ENCODE measurements at places on chromosomes 11 and 22.
A peak's percentile ranks its signal among the peaks of the same experiment; 100 is the strongest.

- DNase-seq = no peak
These were observed 9.5 kb upstream of the LTO1 start for GRCh38 chr11:69684651-69685050.

GRCh38 chr11:7275133-7275532, 23.4 kb downstream of the SYT9 start:
- DNase-seq = no peak

GRCh38 chr11:95584589-95584988, 205.0 kb downstream of the FAM76B start:
- no peak for DNase-seq

GRCh38 chr11:92702037-92702804, 267.2 kb upstream of the MTNR1B start:
- DNase-seq = no peak

- DNase-seq = no peak
These were observed 7.6 kb upstream of the JHY start for GRCh38 chr11:122874991-122875390.

- peak; percentile 16 for DNase-seq
These were observed 7.3 kb downstream of the C11orf97 start for GRCh38 chr11:94519478-94520084.

DNA sequence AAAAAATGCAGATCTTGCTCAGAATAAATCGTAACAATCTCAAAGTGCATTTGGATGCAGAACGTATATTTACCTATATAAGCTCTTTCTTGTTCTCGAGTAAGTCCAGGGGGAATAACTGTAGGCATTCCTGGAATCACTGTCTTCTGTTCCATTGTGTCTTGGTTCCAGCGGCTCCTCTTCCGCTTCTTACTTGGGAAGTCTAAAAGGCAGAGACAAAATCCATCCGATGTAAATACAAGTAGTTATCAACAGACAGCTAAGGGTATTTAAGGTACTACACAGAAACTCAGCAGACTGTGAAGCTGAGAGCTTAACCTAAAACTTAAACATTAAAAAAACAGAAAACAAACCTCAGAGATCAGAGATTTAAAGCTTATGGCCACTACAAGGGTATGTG, 1.9 kb downstream of the SF1 start:
- DNase-seq = no peak

DNA sequence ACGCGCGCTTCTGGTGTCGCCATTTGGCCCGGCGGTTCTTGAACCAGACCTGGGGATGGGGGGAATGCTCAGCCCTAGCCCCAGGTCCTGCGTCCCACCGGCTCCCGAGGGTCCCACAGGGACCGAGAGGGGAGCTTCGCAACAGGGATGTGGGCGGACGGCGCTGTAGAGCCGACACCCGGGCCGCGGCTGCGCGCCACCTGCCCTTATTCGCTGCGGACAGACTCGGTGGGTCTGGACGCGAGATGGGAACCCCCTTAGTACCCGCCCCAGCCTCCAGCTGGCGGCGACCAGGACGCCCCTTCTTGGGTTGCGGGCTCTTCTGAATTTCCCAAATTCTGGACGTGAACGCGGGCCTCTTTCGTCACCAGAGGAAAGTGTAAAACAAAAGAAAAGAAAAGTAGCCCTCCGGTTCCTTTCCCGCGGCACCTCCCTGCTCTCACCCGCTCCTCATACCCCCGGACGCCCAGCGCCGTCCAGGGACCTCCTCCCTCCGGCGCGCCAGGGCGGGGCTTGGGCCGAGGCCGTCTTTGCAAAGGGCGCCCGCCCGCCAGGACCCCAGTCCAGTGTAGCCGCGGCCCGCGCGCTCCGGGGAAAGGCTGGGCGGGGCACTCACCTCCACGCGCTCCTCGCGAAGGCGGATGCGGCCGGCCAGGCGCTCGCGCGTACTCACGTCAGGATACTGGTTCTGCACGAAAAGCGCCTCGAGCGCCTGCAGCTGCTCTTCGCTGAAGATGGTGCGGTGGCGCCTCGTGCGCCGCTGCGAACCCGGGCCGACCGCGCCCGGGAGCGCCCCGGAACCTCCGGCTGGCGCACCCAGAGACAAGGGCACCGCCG, 827 bp downstream of the GSC2 start:
- no peak for DNase-seq

- DNase-seq = no peak
These were observed 133.8 kb upstream of the PITPNB start for GRCh38 chr22:28052825-28053269.

- no peak for DNase-seq
These were observed 2.9 kb downstream of the MYO7A start for GRCh38 chr11:77130763-77131513.

- no peak for DNase-seq
These were observed 85.5 kb downstream of the CDKN1C start for GRCh38 chr11:2799881-2800654.

DNA sequence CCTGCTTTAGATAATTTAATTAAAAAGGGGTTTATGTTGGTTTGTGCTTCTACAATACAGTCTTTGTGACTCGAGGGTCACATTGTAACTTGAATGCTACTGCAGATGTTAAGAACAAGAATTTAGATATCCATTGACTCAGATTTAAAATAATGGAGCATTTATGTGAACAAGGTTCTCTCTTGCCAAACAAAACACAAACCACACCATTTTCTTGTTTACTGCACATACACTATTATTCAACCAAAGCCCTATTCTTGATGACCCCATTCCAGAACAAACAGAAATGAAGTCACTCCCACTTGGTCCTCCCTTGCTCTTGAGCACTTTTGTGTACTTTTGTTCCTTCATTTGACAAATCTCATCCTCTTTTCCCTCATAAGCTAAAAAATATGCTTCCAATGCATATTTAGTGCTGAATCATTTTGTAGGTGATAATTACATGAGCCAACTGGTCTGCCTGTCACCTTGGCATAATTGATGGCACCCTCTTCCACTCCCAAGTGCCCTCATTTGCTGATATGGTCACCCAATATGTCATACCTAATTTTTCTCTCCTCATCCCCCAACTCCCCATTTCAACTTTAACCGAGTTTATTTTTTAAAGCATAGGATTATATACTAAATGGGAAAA, 2.8 kb downstream of the C11orf71 start:
- no peak for DNase-seq

DNA sequence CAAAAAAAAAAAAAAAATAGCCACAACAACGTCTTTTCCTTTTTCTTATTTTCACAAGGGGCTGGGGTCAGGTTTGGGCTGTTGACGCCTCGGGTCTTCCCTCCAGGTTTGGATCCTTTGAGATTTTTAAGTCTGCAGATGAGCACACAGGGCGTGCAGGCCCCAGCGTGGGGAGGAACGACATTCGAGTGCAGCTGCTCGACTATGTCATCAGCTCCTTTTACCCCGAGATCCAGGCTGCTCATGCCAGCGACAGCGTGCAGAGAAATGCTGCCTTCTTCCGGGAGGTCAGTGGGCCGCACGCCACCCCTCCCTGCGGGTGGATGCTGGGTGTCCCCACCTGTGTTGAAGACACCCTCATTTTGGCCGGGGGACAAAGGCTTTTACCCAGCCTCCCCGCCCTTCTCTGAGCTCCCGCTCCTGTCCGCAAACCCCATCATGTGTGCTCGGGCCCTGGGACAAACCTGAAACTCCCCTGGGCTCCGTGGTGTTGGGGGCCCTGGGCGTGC, 7.7 kb downstream of the SELENOO start:
- no peak for DNase-seq

DNA sequence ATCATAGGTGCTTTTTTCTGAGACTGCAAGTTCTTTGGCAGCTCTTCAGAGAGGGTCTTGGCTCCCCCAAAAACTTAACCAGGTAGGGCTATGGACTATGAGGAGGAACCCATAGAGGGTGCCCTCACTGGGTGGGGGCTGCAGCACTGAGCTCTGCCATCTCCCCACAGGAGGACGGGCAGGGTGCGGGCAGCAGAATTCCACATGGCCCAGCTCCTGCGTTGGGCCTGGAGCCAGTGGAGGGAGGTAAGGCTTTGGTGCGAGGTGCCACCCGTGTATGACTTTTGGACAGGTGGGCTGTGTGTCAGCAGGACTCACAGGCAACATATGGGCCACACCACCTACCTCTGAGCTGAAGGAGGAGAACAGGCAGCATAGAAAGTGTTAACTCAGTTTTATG, 58.4 kb downstream of the PISD start:
- DNase-seq = no peak

- DNase-seq = no peak
These were observed 666.7 kb downstream of the OPCML start for GRCh38 chr11:132865623-132866022.

DNA sequence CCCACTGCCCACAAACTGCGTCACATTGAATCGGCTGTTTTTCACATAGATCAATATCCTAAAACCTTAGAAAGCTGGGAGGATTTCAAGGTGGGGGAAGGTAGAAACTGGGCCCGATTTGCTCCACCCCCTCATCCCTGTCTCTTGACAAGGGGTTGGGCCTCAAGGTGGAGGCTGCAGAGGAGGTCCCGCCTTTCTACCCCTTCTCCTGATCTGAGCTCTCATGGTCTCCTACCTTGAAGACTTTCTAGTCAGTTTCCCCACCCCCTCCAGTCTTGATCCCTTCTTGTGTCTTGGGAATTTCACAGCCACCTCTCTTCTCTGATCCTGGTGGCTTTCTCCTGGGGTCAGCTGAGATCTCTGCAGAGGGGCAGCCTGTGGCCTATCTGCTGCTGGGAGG, 4.5 kb upstream of the STARD10 start:
- no peak for DNase-seq

DNA sequence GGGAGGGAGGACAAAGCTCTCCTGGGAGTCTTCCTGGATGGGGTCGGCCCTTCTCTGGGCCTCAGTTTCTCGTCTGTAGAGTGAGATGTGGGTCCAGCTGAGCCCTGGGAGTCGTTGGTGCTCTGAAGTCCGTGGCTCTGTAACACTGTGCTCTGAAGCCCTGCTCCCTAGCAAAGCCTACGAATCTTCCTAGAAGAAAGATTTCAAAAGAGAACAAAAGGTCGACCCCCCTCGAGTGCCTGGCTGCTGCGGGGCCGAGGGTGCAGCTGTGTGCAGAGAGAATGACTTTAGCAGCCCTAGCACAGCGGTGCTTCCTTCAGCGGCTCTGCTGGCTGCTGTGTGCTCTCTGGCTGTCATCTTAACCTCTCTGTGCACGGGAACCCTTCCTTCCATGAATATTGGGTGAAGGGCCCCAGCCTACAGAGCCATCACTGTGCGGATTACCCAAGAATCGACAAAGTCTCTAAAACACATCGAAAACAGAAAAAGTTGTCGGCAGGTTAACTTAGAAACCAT, 10.7 kb downstream of the ANO1 start:
- no peak for DNase-seq

All from amniotic stem cell (primary cell).